ENCODE measurements at places on chromosomes 1 and 21.

GRCh38 chr1:156899956-156900718 lies 6.6 kb downstream of the PEAR1 start:
- DNase-seq: no peak

- DNase-seq: no peak
Observed at GRCh38 chr1:53060579-53060978, 1.4 kb upstream of the PODN start.

DNA sequence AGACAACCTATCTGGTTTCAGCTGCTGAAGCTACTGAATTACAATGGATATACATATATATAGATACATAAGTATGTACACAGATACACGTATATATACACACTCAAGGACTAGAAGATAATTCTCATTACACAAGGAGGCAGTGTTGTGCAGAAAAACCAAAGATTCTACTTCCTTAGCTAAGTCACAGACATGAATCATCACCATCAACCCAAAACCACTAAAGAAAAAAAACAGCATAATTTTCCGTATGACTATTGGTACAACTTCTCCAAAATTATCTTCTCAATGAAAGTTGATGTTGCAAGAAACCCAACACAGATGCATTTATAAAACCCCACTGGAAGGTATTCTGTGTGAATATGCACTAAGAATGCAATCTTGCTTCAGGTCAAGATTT lies 36.8 kb upstream of the RPF1 start:
- DNase-seq: no peak

DNA sequence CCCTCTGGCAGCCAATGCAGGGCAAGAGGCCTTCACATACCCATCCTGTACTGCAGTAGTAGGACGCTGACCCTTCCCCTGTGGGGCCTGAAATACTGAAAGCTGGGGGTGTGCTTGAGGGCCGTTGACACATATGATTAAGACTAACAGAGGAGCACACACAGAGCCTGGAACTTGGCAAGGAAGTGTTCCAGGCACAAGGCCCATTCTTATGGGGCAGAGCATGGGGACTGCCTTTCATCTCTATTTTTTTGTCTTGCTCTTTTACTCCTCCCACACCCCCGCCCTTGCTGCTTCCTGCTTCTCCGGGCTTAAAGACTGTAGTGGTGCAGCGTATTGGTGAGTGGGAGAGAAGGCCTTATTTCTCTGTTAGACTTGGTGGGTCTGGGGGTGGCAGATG lies 137.4 kb downstream of the BACH1 start:
- DNase-seq: no peak

DNA sequence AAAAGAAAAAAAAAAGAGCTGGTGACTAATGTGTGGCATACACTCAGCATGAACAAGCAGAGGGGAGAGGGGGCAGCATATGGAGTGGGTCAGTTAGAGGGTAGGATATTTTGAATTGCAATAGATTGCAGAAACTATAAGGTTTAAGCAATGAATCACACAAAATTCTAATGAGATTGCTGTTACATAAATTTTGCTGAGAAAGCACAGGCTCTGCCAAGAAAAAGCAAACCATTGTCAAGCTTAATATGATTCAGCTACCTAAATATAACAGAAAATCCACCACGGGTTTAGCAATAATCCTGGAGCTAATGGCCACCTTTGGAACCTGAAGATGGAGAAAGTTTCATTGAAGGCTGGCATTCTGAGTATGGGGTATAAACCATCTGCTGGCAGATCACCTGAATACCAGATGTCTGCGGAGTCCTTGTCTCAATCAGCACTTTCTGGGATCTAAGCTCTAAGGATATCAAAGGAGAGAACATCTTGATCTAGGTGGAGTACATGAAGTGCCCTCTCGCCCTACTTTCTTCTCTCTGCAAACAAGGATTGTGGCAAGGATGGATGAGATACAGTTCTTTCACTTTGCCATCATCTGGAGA lies 30.3 kb upstream of the ANGPTL7 start:
- DNase-seq: no peak

GRCh38 chr1:82160903-82161302 lies 360.2 kb downstream of the ADGRL2 start:
- DNase-seq: peak; percentile 72

GRCh38 chr1:185526344-185527307 lies 207.6 kb upstream of the HMCN1 start:
- DNase-seq: no peak

DNA sequence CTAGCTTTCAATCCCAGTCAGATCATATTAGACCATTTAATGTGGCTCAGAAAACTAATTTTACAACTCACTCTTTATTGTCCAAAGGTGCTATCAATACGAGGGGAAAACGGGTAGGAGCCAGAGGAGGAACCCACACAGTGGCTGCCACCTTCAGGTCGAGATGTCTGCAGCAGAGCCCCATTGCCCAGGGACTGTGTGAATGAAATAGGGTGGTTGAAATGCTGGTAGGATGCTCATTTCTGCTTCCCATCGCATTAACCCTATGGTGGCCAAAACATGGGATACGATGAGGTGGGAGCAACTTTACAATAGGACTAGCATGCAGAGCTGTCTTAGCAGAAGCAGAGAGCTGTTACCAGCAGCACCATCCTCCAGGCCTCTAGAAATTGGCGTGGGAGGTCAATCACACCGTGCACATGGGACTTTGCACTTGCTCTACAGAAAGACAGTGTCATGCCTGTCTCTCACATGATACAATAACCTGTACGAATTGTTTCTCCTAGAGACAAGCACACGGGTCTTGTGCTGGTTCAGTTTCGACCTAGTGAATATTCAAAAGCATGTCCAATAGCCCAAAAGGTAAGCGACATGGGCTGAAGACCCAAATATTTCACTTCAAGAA lies 69.5 kb upstream of the DESI2 start:
- DNase-seq: no peak

DNA sequence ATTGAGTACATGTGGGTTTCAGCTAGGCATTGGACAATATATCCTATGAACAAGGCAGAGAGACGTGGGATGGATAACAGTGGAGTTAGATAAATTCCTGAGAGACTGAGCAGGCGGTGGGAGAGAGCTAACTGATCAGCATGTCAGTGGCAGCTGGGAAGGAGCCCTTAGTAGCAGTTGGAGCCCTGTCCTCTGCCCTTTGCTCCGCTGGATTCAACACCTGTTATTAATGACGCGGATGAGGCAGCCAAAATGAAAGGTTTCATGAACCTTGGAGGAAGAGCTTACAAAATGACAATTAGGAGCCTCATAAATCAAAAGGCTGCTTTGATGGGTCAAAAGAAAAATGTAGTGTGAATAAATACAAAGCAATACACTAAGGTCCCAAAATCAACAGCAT lies 16.1 kb downstream of the UBIAD1 start:
- DNase-seq: no peak

DNA sequence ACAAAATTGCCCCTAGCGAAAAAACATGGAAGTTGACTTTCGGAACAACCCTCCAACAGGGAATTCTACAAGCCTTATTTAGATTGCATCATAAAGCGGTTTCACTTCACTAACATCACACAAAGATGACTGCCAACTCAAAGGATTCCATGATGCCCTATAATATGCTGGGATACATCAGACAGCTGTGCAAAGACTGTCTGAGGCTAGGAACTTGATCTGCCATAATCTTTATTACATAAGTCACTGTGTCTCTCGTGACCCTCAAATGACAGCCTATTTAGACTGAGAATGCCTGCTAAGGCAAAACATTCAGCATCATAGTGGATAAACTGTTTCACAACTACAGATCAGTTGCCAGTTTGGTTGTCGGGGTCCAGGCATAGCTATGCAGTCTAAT lies 23.8 kb downstream of the FH start:
- no peak for DNase-seq

Data from left forelimb (tissue), 1 donor.